Activated CD8-positive, alpha-beta memory T cell treated with anti-CD3 and anti-CD28 coated beads for 1 hour (primary cell): ENCODE measurements at places on chromosomes 6 and 20.

DNA sequence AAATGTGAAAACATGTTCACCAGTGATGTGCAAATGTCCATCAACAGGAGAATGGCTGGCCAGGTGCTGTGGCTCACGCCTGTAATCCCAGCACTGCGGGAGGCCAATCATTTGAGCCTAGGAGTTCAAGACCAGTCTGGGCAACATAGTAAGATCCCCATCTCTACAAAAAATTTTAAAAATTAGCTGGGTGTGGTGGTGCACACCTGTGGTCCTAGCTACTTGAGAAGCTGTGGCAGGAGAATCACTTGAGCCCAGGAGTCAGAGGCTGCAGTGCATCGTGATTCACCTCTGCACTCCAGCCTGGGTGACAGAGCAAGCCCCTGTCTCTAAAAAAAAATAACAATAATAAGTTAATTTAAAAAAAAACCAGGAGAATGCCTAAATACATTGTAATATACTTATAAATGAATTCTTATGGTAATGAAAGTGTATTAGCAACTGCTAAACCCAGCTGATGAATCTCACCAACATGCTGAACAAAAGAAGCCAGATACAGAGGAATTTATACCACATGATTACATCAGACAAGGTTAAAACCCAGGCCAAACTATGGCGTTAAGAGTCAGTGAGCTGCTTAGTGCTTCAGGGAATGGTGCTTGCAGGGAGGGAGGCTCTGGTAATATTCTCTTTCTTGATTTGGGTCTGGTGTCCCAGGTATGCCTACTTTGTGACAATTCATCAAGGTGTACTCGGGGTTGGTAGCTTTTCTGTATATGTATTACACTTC is 36.4 kb downstream of the RPP40 start:
- no peak for DNase-seq

DNA sequence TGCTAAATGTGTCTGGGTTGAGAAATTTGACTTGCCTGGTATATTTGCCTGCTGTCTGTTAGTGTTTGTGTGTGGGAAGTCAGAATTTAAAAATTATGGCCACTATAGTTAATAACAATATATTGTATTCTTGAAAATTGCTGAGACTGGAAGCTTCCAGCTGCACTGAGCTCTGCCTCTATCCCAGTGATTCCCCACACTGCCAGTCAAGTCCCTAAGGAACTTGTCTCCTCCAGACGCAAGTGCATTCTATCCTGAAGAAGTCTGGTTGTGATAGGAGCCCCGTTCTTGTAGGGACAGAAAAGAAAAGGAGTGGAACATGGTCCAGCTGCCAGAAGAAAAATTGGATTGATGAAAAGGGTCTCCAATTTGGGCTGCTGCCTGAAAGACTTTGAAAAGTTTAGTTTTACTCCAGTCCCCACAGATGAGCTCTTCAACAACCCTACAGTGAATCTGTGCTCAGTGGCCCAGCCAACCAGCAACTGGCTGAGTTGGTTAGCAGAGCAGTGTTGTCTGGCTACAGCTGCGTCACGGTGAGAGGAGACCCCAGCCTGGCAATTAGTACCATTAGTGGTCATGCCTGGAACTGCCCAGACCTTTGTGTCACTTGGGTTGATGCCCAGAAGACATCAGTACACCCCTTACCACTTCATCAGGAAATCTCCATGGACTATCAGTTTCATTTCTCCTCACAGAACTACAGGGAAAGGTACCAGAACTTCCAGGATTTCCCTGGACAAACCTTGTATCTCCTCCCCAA is 183.1 kb upstream of the MCHR2 start:
- no peak for DNase-seq

DNA sequence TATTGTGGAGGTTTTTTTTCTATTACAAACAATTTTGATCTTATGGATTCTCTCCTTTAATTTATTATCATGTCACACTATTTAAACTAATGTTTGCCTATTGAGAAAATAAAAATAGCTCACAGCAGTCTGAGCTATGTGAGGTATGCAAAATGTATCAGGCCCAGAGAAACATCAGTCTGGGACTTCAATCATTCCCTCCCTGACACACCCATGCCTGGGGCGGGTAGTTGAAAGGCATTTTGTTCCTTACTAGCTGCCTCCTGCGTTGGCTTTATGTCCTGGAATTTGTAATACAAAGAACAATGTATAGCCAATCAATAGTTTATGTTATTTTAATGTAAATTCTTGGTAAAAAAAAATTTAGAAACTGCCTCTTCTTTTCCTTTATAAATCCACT is 403.3 kb downstream of the EPM2A start:
- DNase-seq: no peak

- DNase-seq: no peak
These were observed 35.3 kb downstream of the METTL24 start for GRCh38 chr6:110322874-110323242.

GRCh38 chr20:23446505-23446904 is 6.2 kb downstream of the CST11 start:
- no peak for DNase-seq

GRCh38 chr6:28137505-28137981 is 4.1 kb upstream of the ZKSCAN8 start:
- DNase-seq: no peak

DNA sequence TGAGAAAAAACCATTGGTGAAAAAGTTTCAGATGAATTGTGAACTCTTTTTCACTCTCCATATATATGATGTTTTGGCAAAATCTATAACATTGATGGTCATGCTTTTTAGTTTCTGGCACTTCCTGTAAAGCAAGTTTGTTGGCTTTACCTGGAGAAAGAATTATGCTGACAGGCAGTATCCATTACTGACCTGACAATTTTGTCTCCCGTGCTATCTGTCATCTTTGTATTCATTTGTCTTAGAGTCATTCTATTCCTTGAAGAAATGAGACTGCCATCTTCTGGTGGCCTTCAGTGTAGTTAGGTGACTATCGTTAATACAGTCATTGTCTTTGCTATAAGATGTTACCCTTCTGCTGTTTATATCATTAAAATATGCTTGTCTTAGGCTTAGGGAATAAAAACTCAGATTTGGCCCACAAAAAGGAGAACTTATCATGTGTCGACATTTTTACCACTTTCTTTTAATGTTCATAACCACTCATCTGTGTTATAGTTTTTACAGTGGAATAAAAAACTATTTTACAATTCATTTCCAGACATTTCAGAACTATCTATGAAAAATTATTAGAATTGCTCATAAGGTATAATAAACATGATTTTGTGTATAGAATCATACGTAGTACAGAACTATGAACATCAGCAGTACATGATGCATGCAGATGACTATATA is 707.0 kb downstream of the EPM2A start:
- DNase-seq: no peak

DNA sequence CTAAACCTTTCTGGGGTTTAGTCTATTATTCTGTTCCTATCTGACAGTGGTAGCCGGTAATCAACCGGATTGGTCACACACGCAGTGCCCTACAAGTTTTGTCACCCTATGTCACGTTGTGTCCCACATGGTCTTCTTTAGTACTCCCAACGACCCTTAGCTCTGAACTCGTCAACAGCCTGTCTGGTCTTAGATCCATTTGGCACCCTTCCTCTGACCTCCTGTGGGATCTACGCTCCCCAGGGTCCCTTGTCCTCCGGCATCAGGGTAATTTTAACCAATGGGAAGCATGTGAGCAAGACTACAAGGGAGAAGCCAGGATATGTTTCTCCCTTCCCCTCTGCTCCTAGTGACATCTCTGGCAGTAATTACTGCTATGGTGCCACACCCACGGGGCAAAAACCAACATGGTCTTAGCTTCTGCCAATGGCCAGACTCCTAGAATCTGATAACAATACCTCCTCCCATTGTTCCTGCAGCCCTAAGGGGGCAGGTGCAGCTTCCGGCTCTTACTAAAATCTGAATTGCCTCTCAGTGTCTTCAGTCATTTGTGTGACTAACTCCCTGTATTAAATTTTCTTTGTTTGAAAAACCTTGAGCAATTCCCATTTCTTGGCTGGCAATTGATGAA is 56.6 kb downstream of the MAFB start:
- no peak for DNase-seq

DNA sequence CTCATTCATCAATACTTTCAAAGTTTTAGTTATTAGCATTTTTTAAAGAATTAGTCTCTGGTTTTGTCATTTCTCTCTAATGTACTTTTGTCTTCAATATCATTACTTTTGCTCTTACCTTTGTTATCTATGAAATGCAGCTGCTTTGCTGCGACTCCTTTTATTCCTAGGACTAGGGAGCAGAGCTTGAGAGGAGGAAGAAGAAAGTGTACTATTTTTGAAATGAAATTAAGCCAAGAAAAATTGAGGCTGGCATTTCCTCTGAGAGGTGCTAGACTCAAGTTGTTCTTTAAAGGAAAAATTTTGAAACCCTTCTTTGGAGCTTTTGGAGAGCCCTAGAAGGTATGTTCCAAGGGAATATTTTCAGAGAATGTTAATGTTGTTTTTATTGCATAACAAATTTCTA is 48.3 kb upstream of the MRAP2 start:
- no peak for DNase-seq

GRCh38 chr6:151690303-151690702 is 117.2 kb upstream of the ESR1 start:
- no peak for DNase-seq

DNA sequence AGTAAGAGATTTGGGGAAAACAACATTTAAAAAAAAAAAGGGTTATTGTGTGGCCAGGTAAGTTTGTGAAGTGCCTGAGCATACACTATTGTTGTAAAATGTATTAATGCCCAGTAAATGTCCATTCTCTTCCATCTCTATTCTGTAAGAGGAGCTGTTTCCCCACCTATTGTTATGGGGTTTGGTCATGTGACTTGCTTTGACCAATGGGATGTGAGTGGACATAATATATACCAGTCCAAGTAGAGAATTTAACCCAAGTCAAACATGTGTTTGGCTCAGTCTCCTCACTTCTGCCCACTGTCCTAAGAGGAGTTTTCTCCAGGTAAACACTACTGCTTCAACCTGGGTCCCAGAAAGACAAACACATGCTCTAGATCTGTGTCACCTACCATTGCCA is 377.1 kb downstream of the FOXA2 start:
- DNase-seq: no peak

DNA sequence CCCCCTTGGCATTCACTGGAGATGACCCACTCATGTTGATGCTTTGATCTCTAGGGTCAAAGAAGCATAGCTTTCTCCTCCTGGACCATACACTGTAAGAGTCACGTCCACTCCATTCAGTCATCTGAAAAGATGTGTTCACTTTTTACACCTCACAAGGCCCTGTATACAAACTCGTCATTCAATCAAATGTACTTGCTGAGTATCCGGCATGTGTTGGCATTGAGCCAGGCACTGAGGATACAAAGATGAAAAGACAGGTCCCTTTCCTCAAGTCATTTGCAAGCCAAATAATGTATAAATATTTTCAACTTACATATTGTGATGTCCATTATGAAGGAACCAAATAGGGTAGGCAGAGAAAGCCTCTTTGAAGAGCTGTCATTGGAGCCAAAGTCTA is 32.6 kb upstream of the CSNK2A1 start:
- DNase-seq: no peak

DNA sequence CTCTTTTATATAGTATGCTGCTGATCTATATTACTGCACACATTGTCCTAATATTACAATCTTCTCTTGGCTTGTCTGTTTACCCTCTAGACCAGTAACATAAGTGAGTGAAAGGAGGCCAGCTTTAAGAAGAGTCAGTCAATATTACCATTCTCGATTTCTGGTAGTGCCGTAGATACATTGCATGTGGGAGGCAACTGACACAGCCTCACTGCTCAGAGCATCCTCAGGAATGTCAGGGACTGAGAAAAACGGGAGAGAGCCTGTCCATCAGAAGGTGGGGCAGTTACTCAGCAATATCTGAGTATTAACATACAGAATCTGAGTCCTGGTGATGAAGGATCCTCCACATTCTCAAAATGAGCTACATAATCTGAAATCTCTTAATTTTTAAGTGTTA is 259.9 kb downstream of the GJA1 start:
- no peak for DNase-seq
